ENCODE measurements at places on chromosomes 7 and 10. TPM values are rescaled to one million over a fixed set of nuclear protein-coding genes. Genes with fewer than 3 reads are reported as not detected.

DNA sequence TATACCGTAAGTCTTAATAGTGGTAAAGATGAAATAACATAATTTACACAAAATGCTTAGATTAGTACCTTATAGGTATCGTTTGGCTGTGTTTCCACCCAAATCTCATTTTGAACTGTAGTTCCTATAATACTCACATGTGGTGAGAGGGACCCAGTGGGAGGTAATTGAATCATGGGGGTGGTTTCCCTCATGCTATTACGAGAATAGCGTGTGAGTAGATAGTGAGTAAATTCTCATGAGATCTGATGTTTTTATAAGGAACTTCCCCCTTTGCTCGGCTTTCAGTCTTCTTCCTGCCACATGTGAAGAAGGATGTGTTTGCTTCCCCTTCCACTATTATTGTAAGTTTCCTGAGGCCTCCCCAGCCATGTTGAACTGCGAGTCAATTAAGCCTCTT, 426.3 kb upstream of the POT1 start:
- no peak for DNase-seq
- H3K27me3 ChIP-seq: no peaks in the 10 kb centered on the region

DNA sequence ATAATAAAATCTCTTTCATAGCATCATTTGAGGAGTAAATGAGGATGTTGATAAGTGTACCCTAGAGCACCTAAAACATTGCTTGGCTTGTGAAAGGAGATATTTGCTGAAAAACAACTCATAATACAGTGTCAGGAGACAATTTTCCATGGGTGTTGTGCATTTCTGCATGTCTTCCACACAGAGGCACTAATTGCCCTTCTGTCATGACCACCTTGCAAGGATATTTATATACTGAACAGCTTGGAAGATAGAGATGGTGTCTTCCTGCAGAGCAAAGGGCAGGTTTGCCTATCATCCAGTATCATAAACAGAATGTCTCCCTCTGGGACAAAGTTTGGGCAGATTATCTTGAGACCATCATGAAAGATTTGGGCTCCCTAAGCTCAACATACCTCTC, 495.2 kb upstream of the LRRN3 start:
- H3K27me3 ChIP-seq: no peaks in the 10 kb centered on the region
- DNase-seq: no peak
- no peaks in the 10 kb centered on the region for H3K36me3 ChIP-seq
- no peaks in the 10 kb centered on the region for H3K4me1 ChIP-seq

DNA sequence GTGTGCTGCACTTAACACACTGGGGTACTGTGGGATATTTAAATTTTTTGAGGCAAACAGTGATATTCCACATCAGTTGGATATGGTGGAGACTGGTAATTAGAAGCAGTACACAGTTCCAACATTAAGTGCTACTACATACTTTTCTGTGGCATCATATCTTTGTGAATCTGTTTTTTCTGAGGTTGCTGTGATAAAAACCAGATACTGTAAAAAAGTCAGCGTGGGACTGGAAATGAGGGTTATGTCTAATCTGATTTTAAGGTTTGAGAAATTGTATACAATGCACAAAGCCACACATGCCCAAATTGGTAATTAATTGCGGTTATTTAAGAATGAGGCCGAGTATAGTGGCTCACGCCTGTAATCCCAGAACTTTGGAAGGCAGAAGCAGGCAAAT, 41.2 kb downstream of the TBC1D12 start:
- no peaks in the 10 kb centered on the region for H3K36me3 ChIP-seq
- H3K4me1 ChIP-seq: peaks cover 3% of the 10 kb centered on the region
- no peak for DNase-seq
- H3K4me3 ChIP-seq: no peak overlapping the region

- H3K4me3 ChIP-seq: no peak overlapping the region
- DNase-seq: no peak
- H3K4me1 ChIP-seq: peaks cover 5% of the 10 kb centered on the region
- no peaks in the 10 kb centered on the region for H3K36me3 ChIP-seq
- H3K27me3 ChIP-seq: no peaks in the 10 kb centered on the region
Observed at GRCh38 chr10:27628621-27629020, 117.0 kb downstream of the MKX start.

- no peak overlapping the region for H3K4me3 ChIP-seq
- no peaks in the 10 kb centered on the region for H3K36me3 ChIP-seq
- H3K27ac ChIP-seq: no peak overlapping the region
- no peaks in the 10 kb centered on the region for H3K4me1 ChIP-seq
- H3K27me3 ChIP-seq: no peaks in the 10 kb centered on the region
- DNase-seq: no peak
Observed at GRCh38 chr7:21448974-21449373, 21.1 kb downstream of the SP4 start.

STRIP2 gene
- 2.3 TPM for total RNA-seq
